Activated CD4-positive, alpha-beta T cell treated with anti-CD3 and anti-CD28 coated beads, Interleukin-2, amount 50 U/mL, for 1 hour (primary cell): ENCODE measurements at places on chromosomes 12 and 14.

GRCh38 chr12:63276537-63277365, 125.8 kb upstream of the AVPR1A start:
- DNase-seq, result no peak

- no peak for DNase-seq
These were observed 23.8 kb downstream of the CMAS start for GRCh38 chr12:22069851-22070250.

DNA sequence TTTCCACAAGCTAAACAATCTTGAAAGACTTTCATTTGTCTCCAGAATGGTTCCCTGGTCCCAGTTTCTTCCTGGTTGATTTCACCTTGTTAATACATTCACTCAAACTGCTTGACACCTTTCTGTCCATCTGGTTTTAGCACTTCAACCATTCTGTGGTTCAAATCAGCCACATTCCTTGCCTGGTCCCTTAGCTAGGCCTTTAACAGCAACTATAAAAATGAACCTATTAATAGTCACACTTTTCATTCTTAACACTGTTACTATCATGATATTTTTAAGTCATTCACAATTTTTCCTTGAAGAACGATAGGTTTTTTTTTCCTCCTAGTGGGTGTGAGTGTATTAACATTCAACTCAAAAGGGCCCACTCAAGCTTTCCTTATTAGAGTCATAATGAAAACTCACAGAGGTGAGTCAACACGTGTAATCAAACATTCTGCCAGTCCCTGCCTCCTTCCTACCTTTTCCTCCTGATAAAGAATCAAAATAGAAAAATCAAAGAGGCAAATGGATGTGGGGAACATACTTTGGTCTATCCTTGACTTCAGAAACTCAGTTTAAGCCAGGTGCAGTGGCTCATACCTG, 34.4 kb upstream of the CCNT1 start:
- no peak for DNase-seq

- DNase-seq, result no peak
These were observed 37.0 kb downstream of the CIT start for GRCh38 chr12:119840168-119840567.
